Fibroblast of skin of right biceps (primary cell): ENCODE measurements at places on chromosomes 4 and X.

- no peak for DNase-seq
Observed at GRCh38 chrX:125520029-125520428, 200.4 kb downstream of the TEX13C start.

GRCh38 chr4:25929298-25929686 is 15.3 kb downstream of the SMIM20 start:
- no peak for DNase-seq

- DNase-seq = no peak
Observed at GRCh38 chr4:1045193-1045594, 33.8 kb downstream of the FGFRL1 start.

GRCh38 chr4:791898-792625 is 33.9 kb downstream of the CPLX1 start:
- peak; percentile 20 for DNase-seq

- DNase-seq = no peak
Observed at GRCh38 chr4:54933579-54933978, 191.8 kb downstream of the KDR start.

DNA sequence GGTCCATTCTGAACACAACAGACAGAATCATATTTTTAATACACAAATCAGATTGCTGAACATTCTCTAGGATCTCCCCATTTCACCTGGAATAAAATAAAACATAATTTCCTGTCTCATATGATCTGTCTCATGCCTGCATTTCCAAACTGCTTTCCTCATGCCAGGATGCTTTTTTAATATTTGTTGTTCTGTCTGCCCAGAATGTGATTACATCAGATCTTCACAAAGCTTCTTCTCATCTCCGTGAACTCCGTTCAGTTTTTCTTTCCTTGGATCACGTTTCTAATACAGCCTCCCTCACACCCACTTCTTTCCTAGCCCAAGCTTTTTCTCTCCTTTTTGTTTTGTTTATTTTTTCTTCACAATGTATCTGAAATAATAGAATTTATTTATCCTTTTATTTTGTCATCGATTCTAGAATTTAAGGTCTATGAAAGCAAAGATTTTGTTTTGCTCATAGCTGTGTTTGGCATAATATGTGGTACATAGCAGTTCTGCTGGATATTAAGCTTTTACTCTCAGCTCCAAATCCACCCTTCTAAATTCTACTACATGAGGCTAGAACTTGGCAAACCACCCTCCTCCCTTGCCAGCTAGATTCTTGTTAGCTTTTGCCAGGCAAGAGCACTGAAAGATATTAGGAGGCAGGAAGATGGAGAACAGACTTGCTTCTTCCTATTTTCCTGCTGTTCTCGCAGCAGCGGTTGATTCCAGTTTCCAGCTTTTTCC is 165.5 kb upstream of the SLIT2 start:
- DNase-seq = no peak

- DNase-seq = no peak
Observed at GRCh38 chr4:21507439-21507838, 441.1 kb downstream of the KCNIP4 start.

GRCh38 chr4:87101543-87102199 is 118.7 kb downstream of the KLHL8 start:
- DNase-seq = no peak

DNA sequence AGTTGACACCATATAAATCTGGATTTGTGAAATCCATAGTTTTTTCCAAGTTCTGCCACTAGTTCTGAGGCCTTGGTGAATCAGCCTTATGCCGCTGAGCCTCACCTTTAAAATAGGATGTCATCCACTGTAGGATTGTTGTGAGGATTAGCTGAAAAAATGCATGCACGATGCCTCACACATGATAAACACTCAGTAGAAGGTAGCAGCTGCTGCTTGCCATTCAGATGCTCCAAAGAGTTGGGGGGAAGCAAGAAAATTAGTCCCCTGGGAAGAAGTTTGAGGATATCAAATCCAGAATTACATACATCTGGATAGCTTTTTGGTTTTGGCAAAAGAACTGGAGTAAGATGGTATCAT is 7.4 kb downstream of the MMAA start:
- DNase-seq = peak; percentile 16

DNA sequence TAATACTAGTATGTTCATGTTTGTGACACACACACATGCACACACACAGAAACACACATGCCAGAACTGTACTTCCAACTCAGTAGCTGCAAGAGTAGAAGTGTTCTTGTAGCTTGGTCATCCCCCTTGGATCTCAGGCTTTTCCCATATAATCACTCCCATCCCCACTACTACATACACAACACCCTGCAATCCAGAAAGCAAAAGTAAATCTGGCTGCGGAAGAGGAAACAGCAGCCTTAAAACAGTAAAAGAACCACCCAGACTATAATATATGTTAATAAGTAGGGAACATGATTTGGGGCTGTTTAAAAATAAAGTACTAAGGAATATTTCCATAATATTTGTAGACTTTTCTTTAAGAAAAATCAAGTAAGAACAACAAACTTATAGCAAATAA is 103.2 kb downstream of the AMMECR1 start:
- DNase-seq = no peak

DNA sequence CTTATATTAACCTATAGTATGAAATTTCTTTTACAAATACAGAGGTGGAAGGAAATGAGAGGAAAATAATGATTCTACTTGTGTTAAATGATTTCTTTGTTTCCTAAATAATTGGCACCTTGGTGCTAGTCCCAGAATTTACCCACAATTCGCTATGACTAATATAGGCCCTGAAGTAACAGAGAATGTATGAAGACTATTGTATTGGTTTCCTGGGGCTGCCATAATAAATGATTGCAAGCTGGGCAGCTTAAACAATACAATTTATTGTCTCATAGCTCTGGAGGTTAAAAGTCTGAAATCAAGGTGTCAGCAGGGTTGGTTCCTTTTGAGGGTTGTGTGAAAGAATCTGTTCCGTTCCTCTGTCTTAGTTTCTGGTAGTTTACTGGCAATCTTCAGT is 74.8 kb upstream of the GPRIN3 start:
- DNase-seq = no peak

- no peak for DNase-seq
Observed at GRCh38 chr4:176788248-176788647, 4.5 kb downstream of the VEGFC start.

- peak; percentile 92 for DNase-seq
Observed at GRCh38 chrX:119155416-119156035, 27.9 kb upstream of the KIAA1210 start.
